ENCODE measurements at places on chromosomes 16 and 17. TPM values are rescaled to one million over a fixed set of nuclear protein-coding genes. Genes with fewer than 3 reads are reported as not detected.

Gene ARL5C
- not detected for total RNA-seq

DNA sequence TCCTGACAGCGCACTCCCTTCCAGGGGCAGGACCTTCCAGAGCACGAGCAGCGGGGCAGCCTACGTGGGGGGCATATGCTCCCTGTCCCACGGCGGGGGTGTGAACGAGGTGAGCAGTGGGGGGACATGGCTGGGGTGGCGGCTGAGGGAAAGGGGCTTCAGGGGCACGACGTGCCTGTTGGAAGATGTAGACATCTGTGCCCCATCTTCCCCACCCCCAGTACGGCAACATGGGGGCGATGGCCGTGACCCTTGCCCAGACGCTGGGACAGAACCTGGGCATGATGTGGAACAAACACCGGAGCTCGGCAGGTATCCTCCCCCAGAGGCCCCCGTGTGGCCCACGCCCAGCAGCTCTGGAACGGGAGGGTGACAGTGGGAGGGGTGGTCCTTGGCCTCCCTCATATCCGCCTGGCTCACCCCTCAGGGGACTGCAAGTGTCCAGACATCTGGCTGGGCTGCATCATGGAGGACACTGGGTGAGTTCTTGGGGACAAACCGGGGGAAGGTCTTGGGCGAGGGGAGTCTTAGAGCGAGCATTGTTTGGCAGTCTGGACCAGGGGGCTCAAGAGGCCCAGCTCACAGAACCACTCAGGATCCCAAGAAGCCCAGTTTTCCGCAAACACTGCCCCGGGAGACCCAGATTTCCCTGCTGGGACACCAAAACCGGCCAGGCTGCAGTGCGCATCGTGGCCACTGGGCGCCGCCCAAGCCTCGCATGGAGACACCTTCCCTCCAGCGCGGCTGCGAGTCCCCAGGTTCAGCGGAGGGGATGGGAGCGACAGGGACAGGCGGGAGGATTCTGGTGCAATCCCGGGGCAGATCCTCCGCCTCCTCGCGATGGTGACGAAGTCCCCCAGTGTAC is 15.7 kb downstream of the ADAM11 start:
- peak; percentile 44 for ATAC-seq

DNA sequence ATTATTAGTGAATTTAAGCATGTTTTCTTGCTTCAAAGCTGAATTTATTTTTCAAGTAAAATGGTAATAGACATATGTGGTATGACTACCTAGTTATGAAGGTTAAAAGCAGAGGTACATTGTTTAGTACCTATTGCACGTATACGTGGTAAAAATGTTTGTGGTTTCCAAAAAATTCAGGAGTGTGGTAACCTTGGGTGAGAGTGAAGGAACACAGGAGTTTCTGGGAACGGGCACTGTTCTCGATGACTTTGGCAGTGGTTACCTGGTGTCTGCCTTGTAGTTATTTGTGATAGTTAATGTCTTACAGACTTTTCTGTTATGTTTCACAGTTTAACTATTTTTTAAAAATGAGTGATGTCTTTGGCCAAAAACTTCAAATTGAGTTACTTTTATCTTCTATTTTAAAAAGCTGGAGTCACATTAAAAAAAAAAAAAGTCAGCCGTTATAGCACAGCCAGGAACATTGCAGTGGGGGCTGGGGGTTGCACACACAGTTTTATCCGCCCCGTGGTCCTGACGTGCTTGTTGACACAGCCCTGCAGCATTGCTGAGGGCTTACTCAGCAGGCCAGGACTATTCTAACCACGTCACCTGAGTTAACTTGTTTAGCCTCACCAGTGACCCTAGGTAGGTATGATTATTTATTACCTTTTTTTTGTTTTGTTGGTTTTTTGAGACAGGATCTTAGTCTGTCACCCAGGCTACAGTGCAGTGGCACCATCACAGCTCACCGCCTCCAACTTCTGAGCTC is 10.9 kb downstream of the JPT2 start:
- no peak for ATAC-seq

Gene CTF1
- 5.1 TPM for total RNA-seq

Gene BOLA2B
- 72.7 TPM for total RNA-seq

Gene PRAC2
- total RNA-seq: not detected

DNA sequence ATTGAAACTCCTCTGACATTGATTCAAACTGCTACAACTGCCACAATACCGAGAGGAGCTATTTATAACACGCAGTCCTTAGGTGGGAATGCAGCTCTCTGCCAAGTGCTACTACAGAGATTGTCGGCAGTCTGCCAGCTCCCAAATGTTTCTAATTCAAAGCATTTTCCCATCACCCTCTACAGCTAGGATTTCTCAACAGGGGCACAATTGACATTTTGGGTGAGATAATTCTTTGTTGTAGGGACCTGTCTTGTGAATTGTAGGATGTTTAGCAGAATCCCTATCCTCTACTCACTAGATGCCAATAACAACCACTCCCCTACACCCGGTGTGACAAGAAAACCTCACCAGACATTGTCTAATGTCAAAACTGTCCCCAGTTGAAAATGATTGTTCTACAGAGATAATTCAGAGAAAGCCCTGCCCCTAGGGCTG is 7.8 kb upstream of the N4BP1 start:
- ATAC-seq: no peak

- ATAC-seq: peak; percentile 75
Measured at GRCh38 chr17:30236766-30237165, 1.3 kb upstream of the SLC6A4 start.

GRCh38 chr17:17770632-17771044 is 66.1 kb downstream of the SREBF1 start:
- ATAC-seq: no peak

DNA sequence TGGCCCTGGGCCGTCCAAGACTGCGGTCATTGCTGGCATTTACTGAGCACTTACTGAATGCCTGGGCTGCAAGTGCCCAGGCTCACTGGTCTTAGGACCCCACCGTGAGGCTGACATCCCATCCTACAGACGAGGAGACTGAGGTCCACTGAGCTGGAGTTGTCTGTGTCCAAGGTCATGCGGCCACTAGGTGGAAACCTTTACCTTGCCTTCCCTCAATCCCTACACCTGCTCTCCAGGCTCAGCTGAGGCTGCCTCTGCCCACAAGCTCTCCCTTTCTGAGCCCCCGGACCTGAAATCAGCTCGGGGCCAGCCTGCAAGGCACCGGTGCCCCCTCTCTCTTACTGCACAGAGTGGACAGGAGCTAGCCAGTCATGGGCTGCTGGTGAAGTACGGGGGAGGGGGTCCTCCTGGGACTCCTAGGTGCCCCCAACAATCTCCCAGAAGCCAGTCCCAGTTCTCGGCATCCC is 1.5 kb downstream of the CASKIN1 start:
- peak; percentile 53 for ATAC-seq

GRCh38 chr16:53515811-53516210 is 12.8 kb upstream of the AKTIP start:
- ATAC-seq: no peak

Gene ITPRIPL2
- 80.6 TPM for total RNA-seq

Gene PIPOX
- total RNA-seq: 11.2 TPM

GRCh38 chr16:68378436-68379415 is 67.9 kb downstream of the PRMT7 start:
- ATAC-seq: no peak

DNA sequence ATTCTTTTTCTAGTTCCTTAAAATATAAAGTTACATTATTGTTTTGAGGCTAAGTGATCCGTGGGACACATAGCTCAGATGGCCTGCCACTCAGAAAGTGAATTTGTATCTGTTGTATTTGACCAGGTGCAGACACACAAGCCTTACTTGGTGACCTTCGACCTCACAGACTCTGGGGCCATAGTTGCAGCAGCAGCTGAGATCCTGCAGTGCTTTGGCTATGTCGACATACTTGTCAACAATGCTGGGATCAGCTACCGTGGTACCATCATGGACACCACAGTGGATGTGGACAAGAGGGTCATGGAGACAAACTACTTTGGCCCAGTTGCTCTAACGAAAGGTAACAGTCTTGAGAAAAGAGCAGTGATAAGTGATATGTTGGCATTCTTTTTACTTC is 30.5 kb downstream of the TMEM11 start:
- no peak for ATAC-seq

Gene RABEP1
- total RNA-seq: 59.5 TPM

DNA sequence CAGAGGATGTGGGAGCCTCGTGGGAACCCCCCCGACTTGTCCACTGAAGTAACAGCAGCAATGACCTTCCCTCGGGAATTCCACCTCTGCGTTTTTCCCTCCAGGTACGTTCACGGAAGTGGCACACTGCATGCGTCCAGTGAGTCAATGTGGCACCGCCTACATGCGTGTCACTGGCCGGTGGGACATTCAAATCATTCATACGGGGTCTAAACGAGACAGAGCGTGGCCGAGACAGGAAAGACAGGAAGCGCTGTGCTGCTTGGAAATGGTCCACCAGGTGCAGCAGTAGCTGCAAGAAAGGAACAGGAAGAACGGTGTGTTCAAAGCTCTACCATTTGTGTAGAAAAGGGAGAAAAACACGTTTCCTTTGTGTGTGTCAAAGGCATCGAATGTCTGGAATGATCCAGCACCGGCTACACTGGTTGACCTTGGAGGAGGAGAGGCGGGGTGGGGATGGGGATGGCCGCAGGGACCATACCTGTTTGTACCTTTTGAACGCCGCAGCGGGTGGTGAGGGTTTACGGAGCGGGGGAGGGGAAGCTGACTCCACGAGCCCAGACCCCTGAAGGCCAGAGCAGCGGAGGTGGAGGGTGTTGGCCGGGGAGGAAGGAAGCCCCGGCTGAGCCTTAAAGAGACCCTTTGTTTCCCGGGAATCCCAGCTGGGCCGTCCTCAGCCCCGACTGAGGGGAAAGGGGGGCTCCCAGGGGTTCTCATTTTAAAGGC is 1.7 kb upstream of the PGAP6 start:
- ATAC-seq: no peak

- ATAC-seq: no peak
Measured at GRCh38 chr17:29682054-29682453, 59.3 kb upstream of the CORO6 start.

- no peak for ATAC-seq
Measured at GRCh38 chr17:34408439-34408838, 45.4 kb upstream of the CCL1 start.

DNA sequence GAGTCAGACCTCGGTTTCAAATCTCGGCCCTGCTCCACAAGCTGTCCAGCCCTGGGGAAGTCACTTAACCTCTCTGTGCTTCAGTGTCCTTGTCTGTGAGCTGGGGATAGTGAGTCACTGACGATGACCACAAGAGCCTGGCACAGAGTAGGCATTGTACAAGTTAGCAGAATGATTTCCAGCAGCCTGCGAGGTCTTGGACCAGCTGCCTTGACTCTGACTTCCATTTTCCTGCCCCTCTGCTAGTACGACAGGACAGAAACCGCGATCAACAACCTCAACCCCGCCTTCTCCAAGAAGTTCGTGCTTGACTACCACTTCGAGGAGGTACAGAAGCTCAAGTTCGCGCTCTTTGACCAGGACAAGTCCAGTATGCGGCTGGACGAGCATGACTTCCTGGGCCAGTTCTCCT is 20.7 kb downstream of the CPNE2 start:
- no peak for ATAC-seq

DNA sequence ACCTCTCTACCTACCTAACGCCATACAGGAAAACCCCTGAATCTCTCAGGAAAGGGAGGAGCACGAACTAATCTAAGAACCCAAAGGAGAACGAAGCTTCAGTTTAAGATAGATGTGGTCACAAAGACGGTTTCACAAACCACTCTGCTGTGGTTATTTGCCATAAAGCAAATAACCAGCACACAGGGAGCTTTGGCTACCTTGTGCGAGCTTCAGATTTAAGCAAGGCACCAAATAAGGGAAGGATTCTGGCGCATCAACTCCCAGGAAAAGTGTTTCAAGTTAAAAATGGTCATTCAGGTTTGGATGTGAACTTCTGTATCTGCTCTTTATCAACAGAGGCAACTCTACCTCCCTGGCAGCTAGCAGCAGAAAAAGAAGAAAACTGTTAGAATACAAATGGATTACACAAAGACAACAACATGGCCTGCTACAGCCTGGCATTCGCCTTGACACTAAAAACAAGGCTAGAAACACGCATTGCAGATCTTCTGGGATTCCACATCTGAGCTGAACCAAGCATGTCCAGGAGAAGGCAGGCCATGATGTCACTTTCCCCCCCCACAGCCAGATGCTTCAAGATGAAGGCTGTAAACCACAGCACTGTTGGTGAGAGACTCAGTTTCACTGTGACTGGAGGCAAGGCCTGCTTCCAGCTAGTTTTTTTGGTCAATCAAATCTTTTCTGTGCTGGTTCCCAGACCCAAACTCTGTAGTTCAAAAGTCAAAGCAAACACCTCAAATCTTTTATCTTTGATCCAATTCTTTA is 43.6 kb downstream of the SMG6 start:
- peak; percentile 41 for ATAC-seq

Gene CDH3
- total RNA-seq: 0.12 TPM

Gene CD7
- 0.58 TPM for total RNA-seq

DNA sequence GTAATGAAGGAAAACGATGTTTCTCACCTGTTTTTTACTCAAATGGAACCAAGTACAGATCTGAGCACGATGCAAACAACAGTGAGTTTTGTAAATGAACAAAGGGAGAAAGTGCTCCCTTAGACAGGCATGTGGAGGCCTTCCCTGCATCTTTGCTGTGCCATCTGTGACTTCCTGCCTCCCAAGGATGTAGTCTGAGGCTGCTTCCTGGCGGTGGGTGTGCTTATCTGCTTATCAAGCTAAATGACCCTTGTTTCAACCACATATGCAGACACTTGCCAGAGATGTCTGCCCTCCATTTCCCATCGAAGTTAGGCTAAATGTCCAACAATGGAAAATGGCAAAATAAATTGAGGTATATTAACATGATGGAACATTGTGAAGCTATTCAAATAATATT is 34.6 kb downstream of the RGS9 start:
- ATAC-seq: no peak

GRCh38 chr16:2985893-2986355 is 5.7 kb upstream of the PKMYT1 start:
- ATAC-seq: no peak

GRCh38 chr16:25838724-25839186 is 147.0 kb downstream of the HS3ST4 start:
- ATAC-seq: no peak

DNA sequence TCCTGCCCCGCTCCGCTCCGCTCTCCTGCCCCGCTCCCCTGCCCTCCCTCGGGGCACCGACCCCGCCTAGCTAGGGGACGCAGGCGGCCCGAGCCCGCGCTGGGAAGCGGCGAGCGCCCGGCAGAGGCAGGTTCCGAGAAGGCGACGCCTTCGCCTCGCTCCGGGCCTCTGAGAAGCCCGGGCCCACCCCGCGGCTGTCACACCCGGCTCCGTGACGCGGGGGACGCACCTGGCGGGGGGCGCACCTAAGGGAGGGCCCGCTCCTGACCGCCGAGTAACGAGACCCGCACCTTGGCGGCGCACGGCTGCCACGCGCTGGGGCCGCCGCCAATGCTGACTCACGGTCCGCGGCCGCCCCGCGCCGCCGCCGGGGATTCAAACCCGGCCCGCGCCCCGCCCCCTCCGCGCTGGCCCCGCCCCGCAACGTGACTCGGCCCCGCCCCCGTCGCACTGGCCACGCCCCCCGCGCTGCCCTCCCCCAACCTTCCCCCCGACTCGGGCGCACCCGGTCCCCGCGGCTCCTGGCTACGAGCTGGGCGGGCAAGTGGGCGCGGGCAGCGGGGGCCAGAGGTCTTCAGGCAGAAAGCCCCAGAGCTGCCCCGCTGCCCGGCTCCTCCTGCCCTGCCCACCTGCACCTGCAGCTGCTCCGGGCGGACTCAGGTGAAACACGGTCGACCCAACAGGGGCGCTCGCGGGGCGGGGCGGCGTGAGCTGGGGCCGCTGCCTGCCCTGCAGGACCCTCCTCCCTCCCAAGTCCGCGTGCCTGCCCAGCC is 27.8 kb downstream of the GNPTG start:
- ATAC-seq: peak; percentile 75

Data from gastroesophageal sphincter (tissue), 4 donors.